ENCODE measurements at places on chromosomes 1 and 21.

GRCh38 chr1:100597784-100598183 is 59.8 kb downstream of the GPR88 start:
- no peak for DNase-seq

DNA sequence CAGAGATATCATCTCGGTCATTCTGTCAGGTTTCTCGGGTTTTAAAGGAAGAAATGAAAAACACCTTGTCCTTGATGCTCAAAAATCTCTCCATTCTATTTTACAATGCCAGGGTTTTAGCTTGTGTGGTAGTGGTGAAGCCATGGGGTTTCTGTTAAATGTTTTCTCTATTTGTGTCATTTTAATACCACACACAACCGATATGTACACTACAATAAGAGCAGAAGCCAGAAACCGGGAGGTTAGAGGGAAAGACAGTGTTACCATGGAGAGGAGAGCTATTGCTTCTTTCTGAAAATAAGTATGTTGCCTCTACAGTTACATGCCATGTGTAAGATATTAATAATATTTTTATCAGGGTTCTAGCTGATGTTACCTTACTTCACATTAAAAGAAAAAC is 2.8 kb downstream of the SLC35D1 start:
- no peak for DNase-seq

DNA sequence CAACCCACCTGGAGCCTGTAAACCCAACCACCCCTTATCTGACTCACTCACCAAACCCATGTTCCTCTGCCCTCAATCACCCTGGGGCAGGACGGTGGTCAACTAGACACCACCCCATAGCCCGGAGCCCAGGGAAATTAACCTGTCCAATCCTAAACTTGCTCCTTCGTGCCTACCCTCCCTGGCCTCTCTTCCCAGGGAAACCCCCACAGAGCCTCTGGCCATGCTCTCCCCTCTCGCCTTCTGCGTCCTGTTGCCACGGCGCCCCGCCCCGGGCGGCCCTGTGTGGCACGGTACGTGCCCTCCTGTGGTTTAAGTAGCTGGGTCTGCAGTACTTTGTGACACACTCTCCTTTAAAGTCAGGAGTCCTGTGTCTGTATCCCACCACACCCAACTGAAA is 4.0 kb upstream of the FTCD start:
- DNase-seq: no peak

- DNase-seq: no peak
Observed at GRCh38 chr1:152107031-152107983, 7.9 kb downstream of the TCHH start.

DNA sequence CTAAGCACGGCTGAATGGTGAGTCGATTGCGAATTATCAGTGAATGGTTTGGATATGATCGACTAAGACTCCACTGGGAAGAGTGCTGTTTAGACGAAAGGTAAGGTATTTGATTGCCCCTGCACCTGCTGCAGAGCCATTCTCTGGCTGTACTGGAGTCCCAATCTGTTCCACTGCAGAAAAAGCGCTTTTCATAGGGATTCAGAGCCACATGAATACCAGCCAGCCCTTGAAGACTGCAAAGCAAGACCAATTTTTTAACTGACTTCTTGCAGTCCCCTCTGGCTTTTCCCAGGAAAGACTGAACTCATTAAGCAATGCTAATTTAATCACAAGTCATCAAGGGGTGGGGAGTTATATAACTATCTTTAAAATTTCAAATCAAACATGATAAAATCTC is 1.3 kb downstream of the GREM2 start:
- DNase-seq: no peak

GRCh38 chr1:93196591-93196990 is 16.1 kb downstream of the CCDC18 start:
- no peak for DNase-seq

DNA sequence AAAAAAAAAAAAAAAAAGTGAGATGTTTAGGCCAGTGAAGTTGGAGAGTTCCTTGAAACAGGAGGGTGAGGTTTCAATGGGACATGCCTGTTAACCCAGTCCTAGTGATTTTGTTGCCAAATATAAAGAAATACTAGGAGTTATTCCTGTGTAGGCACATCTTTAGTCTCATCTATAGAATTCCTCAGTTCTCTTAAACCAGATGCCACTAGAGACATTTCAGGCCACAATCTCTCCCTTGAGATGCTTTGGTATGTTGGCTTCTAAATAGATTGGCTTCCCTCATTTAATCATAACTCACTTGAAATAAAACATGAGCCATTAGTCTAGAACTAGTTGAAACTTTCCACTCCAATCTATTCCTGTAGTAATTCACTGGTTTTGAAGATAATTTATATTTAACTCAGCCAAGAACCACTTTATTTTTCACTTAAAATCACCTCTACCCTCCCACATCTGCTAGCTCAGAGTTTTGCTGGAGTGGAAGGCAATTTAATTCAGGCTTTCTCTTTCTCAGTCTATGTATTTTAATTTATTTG is 29.8 kb downstream of the GPR137B start:
- DNase-seq: no peak

- peak; percentile 18 for DNase-seq
Observed at GRCh38 chr1:107277022-107277421, 136.2 kb downstream of the NTNG1 start.

Measured in CMK (cell line).